Stimulated activated CD4-positive, alpha-beta T cell treated with anti-CD3 and anti-CD28 coated beads, Interleukin-15, amount 100 ng/mL, for 48 hours (primary cell): ENCODE measurements at places on chromosomes 5 and 9.

GRCh38 chr5:40395251-40395650, 284.5 kb upstream of the PTGER4 start:
- no peak for DNase-seq

- DNase-seq, result no peak
Observed at GRCh38 chr5:42586625-42587024, 163.4 kb downstream of the GHR start.

DNA sequence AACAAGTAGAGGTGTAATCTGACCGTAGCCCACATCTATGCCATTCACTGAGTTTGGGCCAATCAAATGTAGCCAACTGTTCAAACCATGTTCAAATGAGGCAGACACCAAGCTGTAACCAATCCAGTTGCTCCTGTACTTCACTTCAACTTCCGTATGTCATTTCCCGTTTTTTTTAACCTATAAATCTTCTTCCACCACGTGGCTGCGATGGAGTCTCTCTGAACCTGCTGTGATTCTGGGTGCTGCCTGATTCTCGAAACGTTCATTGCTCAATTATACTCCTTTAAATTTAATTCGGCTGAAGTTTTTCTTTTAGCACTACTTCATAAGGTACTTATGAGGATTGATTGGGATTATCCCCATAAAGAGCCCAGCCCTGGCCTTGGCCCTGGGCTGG, 179.7 kb downstream of the PIK3R1 start:
- no peak for DNase-seq

DNA sequence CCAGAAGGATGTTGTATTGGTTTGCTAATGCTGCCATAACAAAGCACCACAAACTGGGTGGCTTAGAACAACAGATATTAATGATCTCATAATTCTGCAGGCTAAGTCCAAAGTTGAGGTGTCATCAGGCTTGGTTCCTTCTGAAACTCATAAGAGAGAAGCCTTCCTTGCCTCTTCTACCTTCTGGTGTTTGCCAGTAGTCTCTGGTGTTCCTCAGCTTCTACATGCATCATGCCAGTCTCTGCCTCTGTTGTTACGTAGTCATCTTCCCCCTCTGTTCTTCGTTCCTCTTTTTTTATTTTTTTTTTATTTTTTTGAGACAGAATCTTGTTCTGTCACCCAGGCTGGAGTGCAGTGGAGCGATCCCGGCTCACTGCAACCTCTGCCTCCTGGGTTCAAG, 61.8 kb downstream of the LRRC70 start:
- DNase-seq, result no peak

DNA sequence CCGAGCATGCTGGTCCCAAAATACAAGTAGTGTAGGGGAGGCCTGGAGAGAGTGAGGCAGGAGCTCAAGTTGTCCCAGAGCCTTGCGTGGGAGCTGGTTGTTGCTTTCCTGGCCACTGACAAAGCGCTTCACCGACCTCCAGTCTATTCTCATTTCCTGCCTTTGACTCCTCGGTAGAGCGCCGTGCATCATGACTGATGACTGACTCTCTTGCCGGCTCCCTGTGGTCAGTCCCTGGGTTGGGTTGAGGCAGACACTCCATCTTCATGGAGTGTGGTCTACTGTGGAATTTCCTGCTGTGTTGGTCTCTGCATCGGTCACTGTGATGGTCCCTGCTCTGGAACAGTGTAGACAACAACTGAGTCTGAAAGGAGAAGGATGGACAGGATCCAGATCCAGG, 175.1 kb upstream of the S1PR3 start:
- DNase-seq, result no peak

DNA sequence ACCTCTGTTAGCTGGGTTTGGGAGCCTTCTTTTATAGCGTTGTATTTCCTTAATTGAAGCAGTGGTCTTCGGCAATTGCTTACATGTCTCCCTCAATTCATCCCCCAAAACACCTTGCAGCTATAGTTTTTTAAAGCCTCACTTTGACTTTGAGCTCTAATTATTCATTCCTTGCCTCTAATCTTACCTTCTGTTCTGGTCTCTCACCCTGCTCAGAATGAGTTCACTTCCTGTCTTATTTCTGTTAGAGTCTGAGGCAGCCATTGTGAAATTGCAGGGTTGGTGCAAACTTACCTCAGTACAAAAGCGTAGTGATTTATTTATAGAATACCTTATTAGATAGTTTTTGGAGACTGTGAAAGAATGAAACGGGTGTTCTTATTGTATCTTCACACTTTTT, 35.0 kb downstream of the AOPEP start:
- DNase-seq, result no peak

DNA sequence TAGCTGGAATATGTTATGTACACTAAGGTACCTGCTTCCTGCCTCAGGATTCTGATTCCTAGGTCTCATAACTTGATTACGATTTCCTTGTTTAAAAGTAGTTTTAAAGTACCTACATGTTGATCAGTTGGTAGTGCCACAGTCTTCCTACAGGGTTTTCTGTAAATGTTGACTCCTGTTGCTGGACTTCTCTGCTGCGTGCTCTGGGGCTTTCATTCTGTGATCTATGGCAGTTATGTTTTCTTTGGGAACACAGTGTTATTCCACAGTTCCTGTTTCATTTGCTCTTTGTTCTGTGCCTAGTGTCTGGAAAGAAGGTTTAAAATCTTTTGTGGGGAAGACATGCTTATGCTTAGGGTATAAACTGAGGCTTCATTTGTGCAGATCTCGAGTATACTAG, 343.5 kb downstream of the PLK2 start:
- DNase-seq, result no peak

DNA sequence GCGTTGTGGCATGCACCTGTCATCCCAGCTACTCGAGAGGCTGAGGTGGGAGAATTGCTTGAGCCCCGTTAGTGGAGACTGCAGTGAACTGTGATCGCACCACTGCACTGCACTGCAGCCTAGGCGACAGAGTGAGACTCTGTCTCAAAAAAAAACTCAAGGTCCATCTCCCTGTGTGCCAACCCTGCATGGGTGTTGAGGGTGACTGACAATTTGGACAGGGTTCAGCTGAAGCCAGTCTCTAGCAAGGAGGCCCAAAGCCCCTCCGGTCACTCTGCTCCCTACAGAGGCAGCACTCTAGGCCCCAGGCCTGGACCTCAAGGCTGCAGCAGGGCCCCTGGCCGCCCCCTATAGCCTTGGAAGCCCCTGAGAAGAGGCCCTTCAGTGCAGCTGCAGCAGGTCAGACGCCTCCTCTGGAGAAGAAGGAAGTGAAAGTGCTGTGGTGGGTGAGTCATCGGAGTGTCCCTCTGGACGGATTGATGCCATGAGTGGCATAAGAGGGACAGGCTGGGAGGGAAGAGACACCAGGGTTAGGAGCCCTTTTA, 39.2 kb upstream of the NEK6 start:
- DNase-seq, result no peak

- DNase-seq, result no peak
Observed at GRCh38 chr9:17532461-17532860, 46.4 kb upstream of the SH3GL2 start.

DNA sequence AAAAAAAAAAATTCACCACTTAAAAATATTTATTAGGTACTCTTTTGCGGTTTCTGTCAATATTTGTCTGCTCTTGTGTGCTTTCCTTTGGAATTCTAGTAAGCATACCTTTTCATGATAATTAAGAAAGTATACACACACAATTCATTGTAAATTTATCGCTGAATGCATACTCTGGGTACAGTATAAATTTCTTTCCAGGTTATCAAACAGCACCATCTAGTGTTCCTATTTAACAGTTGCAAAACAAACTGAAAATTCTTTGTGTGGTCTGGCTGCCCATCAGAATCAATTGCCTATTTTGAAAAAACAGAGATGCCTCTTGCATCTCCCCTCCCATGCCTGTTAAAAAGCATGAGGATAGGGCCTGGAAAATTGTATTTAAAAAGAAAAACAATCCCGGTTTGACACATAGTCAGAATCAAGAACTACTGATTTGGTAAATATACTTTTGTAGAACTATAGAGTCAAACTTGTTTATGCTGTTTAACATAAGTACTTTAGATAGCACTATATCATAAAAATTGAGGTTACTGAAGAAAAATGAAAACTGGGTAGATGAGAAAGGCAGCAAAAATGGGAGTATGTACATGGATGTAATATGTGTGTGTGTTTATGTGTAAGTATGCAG, 16.2 kb downstream of the PGGT1B start:
- DNase-seq, result no peak

- no peak for DNase-seq
Observed at GRCh38 chr5:135826994-135827671, 7.3 kb upstream of the SLC25A48 start.

DNA sequence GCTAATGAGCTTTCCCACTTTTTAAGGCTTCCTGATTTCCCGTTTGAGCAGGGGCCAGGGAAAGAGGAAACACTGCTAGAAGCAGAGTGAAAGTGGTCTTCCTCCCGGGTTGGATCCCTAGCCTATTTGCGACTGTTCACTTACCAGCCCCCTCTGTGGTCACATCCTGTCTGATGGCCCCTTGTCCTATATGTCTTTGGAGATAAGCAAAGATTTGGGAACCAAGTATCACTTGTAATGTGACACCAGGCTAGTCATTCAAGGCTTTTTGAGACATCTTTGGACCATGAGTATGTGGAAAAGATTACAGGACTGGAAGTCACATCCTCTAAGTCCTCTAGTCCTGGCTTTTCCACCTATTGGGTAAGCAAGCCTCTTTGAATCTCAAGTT, 6.1 kb downstream of the DNAJB5 start:
- DNase-seq, result no peak

GRCh38 chr5:75168026-75168735, 68.5 kb downstream of the ANKRD31 start:
- DNase-seq, result no peak

DNA sequence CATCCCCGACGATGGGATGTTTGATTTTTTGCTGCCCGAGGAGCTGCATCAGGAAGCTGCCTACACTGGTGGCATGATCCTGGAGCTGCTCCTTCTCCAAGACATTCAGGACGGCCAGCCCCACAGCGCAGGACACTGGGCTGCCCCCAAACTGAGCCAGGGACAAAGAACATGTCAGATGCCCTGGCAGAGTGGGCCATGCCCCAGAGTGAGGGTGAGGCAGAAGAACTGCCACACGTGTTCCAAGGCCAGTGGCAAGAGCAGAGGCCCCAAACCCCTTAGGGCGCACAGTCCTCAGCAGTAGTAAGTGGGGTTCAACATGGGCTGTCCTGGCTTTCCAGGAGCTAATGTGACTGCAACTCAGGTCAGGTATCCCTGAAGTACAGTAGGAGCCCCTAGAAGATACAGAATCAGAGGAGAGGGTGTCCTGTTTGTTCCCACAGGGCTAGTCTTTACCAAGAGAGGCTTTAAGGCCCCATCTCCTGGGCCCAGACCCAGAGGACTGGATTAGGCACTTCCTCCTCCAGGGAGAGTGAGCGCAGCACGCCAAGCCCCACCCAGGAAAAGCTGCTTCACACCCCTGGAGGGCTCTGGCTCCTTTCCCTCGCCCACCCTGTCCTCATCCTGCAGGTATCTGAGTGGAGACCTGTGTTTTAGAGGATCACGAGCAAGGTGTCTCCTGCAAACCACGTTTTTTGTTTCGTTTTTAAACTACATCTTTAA, 11.1 kb downstream of the HNRNPAB start:
- DNase-seq, result no peak

DNA sequence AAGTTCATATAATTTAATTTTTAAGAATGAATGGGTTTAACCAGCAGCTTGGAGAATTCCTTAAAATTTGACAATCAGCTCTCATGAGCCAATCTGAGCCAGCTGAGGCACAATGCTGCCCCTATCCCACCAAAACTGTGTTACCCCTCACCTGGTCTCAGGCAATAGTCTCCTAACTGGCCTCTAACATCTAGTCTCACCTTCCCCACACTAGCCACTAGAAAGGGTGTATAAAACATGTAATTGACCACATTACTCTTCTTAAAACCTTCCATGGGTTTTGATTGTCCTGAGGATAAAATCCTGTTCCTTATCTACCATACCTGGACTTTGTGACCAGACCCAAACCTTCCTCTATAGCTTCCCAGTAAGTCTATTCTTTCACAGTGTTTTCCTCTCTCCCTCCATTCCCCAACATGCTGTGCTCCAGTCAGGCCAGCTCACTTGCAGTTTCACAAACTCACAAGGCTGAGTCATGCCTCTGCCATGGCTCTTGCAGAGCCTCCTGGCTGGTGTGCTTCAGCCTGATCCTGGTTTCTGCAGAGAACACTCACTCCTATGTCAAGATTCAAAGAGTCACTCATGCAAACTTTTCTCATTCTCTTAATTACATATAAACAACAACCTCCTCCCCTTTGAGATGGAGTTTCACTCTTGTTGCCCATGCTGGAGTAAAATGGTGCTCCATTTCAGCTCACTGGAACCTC, 16.0 kb upstream of the ZCCHC7 start:
- no peak for DNase-seq

GRCh38 chr9:4318741-4319140, 18.9 kb upstream of the GLIS3 start:
- no peak for DNase-seq

DNA sequence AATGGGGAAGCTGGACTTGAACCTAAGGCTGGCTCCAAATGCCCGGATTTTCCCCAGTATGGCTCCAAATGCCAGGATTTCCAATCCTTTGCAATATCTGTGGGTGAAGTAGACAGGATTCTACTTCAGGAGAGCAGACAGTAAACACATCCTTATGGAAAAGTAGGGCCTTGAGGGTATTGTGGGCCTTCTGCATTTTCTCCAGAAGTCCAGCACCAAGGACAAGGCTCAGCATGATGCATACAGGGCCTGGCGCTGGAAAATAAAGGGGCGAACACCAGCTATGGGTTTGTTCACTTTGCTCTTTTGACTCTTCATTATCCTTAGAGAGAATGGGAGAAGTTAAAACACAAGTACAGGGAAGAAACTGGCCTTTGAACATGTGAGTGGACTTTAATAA, 347.5 kb downstream of the SEMA5A start:
- no peak for DNase-seq

DNA sequence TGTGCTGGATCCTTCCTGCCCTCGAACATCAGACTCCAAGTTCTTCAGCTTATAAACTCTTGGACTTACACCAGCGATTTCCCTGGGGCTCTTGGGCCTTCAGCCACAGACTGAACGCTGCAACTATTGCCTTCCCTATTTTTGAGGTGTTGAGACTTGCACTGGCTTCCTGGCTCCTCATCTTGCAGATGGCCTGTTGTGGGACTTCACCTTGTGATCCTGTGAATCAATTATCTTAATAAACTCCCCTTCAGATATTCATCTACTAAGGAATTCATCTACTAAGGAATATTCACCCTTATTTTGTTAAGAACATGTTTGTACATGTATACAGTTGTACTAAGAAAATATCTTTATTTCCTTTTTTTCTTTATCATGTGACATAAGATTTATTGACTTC, 1079.7 kb downstream of the CDH12 start:
- no peak for DNase-seq

DNA sequence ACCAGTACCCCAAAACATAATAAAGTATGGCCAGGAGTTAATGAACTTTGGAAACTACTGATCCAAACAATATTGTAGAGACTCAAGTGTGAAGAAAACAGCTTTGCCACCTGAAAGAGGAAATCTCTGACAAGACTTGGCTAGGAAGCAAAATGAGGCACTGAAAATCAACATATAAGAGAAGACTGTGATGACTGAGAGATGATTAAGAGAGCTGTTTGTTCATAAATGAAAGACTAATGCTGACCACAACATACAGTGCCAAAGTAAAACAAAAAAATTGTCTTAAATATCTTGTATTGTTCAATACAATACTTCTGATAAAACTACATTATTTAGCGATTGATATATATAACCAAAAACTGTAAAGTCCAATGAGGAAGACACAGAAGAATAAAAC, 7.2 kb downstream of the RC3H2 start:
- no peak for DNase-seq
